ENCODE measurements at places on chromosomes 4 and X.

DNA sequence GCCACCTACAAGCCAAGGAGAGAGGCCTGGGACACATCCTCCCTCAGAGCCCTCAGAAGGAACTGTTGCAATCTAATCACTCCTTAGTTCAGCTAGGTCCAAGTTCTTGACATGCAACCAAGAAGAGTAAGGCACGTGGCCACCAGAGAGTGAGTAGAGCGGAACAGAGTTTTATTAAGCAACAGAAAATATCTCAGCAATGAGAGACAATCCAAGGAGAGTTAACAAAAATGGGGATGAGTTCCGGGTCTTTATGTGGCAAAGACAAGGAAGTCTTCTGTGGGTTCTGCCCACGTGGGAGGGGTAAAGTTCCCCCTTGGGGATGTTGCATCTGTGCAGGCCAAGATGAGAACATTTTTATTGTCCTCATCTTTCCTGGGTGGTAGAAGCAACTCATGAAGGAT lies 38.5 kb upstream of the PROM1 start:
- no peak for DNase-seq

DNA sequence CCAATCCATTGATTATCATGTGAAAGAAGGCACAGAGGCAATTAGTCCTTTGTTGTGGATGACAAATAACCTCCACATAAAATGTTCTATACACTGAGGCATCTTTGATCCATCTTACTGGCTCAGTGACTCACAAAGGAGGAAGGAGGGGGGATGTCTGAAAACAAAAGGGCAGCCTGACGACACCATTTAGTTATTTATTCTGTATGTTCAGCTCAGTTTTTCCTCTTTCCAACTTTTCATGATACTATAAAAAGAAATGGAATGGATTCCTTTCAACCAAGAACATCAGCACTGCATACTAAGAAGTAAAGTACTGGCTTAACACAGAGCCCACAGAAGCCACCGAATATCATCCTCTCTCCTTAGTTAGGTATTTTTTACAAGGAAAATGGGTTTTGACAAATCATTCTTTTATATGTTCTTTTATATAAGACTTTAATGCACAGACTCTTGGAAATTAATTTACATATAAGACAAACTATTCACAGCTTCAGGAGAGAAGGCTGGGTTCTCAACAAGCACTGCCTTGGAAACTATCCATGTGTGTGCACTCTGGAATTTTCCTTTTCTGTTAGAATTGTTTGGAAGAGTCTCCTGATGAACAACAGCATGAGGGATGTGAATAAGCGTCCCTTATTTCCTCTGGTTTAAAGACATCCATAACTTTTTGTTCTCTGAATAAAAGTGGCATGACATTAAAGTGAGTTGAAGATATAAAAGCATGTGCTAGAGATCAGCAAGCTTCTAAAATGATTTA lies 135.6 kb downstream of the TSPAN5 start:
- no peak for DNase-seq

DNA sequence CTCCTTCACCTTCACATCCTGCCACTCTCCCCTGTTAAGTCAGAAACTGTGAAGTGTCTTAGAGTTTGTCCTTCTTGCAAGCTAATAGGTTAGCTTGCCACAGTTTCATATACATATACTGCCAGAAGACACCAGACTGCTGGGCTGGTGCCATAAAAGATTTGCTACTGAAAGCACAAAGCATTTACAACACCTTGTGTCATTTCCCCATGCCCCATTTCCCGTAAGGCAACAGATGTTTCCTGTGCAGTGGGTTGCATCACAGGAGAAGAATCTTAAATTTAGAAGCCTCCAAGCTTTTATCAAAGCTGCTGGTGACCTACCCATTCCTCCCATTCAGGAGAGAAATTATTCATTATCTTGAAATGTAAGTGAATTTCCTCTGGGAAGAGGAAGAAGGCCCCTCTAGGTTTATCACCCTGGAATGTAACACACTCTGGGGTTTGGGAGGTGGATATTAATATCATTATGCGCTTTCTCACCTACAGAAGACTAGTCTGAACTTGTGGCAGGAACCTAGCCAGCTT lies 34.5 kb upstream of the RAB33B start:
- DNase-seq, result no peak

GRCh38 chrX:147916375-147916968 lies 4.8 kb downstream of the FMR1 start:
- DNase-seq, result no peak

DNA sequence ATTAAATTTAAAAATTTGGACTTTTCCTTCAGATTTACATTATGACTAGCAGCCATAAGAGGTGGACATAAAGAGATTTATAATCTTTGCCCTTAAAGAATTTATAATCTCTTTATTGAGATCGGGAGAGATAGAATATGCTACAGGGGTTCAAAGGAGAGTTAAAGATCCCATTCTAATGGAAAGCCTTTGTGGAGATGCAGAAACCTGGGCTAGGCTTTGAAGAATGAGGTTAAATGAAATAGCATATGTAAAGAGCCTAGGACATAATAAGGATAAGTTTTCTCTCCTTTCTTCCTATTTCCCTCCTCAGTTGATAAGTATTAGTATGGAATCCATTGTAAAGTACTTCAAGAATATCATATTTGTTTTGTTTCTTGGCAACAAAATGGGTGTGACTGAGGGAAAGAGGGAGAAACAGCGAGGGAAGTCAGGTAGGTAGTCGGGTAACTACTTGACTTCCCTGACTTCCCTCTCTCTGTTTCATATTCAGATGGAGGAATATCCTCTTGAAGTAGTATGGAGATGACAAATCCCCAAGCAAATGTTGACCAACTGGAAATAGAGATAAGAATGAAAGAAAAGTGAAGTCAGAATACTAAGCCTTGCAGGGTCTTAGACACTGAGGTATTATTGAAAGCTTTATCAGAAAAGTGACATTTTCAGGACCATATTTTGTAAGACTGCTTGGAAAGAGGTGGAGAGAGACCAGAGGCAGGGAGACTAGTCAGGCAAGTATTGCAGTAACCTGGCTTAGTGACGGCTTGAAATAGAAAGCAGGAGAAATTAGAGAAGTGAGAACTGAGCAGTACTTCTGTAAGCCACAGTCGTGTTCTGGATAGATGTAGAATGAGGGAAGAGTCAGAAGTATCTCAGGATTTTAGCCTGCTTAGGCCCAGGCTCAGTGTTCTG lies 82.9 kb downstream of the PDLIM5 start:
- no peak for DNase-seq

- DNase-seq, result no peak
Measured at GRCh38 chr4:165360985-165361670, 17.7 kb upstream of the CPE start.
